ENCODE measurements at places on chromosomes 2 and 18.
A peak's percentile ranks its signal among the peaks of the same experiment; 100 is the strongest.

DNA sequence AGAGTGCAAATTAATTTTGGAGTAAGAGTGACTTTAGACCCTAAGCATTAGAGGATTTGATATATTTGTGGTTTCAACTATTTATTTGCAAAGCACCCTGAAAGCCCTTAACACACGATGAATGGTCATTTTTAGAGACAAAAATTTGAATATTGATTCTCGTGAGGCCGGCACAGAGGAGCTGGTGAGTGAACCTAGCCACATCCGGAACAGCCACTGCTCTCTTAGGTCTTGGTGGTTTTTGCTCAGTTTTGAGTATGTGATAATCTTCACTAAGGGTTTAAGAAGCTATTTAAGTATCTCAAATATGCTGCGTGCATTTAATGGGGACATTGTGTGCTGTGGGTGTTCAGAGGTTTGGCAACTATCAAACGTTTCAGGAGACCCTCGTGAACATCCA is 204.8 kb downstream of the TSN start:
- no peak for DNase-seq

GRCh38 chr2:10246370-10246769 is 56.3 kb upstream of the HPCAL1 start:
- DNase-seq, result no peak

GRCh38 chr2:126381091-126381490 is 274.9 kb upstream of the GYPC start:
- DNase-seq, result no peak

DNA sequence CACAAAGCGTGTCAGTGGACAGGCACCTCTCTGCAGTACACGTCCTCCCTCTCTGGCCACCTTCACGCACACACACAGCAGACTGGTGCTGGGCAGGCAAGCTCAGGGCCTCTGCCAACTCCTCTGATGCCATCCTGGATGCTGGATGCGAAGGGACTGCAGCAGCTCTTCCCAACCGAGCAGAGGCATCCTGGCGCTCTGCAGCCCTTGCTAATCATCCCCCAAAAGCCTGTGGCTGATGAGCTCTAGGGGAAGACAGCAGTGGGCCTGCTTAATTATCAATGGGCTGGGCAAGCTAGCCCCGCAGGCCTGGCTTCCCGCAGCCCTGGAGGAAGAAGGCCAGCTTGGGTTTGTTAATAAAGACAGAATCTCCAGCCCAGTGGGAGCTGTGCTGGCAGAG is 71.3 kb upstream of the TEX51 start:
- DNase-seq, result no peak

DNA sequence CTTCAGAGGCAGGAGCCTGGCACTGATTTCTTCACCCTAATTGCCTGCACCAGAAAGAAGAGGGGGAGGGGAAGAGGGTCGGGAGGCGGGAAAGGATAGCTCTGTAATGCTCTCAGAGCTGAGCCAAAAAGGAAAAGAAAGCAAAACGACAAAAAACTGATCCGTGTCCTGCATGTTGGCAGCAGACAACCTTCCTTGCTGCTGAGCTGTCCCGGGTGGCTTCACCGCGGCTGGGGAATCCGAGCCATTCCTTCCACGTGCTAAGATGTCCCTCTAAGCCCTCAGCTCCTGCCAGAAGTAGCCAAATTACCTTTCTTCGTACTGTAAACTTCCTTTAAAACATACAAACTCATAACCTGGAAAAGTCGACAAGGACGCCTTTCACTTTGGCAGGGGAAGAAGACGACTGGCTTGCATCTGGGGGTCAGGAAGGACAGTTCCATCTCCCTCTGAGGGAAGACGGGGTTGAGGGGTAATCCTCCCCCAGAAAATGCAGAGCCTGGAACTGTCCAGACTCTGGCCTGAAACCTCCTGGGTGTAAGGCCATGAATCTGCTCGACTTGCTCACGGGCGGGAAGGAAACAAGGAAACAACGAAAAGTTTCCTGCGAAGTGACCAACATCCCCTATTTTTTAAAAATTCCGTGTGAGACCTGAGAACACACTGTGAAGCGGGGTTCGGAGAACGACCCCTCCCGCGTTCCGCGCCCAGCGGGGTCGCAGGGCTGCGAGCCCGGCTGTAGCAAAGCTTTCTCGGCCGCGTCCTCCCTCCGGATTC is 7.7 kb downstream of the OTX1 start:
- DNase-seq, result peak; percentile 33

Data from suppressor macrophage treated with lipopolysaccharide for 1 hour (primary cell).